ENCODE measurements at places on chromosomes 6 and 20.

- no peak for DNase-seq
These were observed 205.7 kb downstream of the ANKRD60 start for GRCh38 chr20:58022711-58023110.

DNA sequence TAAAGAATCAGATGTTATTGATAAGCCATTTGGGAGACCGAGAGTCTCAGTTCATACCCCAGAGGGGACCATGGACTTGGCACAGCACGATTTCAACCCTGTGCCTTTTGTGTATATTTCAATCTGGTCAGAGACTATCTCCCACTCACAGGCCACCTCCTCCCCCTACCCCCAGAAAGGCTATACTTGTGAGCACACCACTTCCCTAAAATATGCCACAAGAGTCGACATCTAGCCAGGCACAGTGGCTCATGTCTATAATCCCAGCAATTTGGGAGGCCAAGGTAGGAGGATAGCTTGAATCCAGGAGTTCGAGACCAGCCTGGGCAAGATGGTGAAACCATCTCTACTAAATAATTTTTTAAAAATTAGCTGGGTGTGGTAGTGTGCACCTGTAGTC is 13.6 kb upstream of the TCF15 start:
- DNase-seq, result no peak

- DNase-seq, result no peak
These were observed 2.5 kb downstream of the SASH1 start for GRCh38 chr6:148345176-148345575.

DNA sequence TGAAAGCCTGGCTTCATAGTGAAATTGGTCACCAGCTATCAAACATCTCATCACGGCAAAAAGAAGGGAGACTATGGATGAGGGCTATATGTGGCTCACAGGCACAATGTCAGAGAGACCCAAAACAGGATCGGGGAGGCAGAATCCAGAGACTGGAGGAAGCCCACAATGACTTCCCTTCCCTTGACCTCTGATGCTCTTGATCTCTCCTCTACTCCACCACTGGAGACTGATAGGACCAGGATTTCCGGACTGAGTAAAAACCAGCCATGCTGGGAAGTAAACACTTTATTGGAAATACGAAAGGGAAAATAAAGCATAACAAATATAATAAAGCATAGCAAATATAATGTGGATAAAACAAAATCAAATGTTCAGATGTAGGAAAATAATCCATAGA is 597.3 kb downstream of the UTRN start:
- no peak for DNase-seq

- DNase-seq, result no peak
These were observed 221.6 kb upstream of the HS3ST5 start for GRCh38 chr6:114564302-114564933.

DNA sequence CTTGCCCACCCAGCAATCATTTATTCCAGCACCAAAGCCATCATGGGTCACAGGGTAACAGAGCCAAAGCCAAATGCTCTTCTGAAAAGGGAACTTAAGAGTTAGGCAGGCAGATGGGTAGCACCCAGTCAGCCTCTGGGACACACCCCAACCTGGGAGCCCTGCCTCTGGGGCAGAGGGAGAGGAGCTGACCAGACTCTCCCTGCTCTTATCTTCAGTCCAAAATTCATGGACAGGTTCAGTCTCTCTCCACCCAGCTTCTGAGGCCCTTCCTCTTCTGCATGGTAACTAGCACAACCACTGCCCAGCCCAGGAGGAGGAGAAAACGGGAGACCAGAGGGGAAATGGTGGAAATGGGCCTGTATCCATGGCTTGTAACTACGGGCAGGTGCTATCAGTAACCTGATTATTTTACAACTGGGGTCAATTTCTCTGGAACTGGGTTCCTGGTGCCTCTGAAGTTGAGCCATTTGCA is 105.4 kb downstream of the NOL4L start:
- no peak for DNase-seq

DNA sequence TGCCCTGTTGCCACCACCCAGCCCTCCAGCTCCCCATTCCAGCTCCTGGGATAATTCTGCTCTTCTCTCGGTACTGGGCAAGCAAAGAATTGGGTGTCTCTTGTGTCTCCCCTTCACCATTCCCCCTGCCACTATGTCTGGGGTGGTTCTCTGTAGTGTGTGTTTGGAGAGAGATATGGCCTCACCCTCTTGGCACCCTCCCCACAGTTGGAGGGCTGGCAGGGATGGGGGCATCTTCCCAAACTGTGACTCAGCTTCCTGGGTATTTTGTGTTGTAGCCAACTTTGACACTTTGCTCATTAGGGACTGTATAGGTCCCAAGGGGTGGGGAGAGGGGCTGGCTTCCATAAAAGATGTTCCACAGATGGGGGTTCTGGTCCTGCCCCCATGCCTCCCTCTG is 1.7 kb downstream of the TNXB start:
- no peak for DNase-seq

- no peak for DNase-seq
These were observed 51.1 kb downstream of the FGD2 start for GRCh38 chr6:37056439-37057127.

DNA sequence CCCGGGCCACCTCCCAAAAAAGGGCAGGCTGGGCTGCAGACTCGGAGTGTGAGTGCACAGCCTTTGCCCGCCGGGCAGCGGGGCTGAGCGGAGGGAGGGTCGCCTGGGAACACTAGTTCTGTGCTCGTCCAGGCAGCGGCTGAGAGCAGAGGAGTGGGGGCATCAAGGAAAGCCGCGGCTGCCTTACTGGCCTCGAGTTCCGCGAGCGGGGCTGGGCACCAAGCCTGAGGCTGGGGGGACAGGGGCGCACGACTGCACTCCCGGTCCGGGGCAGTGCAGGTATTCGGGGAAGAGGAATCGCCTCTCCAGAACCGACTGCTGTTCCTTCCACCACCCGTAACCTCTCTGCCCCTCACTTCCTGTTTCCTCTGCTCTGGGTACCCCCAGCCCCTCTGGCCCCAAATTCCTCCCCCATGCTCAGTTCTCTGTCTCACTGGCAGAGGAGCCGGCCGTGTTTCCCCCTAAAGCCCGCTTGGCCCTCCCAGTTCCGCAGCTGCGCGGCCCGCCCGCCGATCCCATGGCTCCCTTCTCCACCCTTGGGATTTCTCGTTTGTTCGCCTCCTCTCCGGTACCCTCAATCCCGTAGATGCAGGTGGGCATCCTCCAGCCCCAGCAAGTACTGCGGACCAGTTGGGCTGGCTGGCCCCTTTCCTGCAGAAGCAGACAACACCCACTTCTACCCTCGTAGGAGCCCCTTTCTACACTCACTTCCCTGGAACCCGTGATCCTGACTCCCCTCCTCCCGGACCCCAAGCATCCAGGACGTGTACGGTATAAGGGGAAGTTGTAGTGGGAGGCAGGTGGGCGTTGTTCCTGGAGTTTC is 5.1 kb downstream of the RING1 start:
- DNase-seq, result peak; percentile 64

DNA sequence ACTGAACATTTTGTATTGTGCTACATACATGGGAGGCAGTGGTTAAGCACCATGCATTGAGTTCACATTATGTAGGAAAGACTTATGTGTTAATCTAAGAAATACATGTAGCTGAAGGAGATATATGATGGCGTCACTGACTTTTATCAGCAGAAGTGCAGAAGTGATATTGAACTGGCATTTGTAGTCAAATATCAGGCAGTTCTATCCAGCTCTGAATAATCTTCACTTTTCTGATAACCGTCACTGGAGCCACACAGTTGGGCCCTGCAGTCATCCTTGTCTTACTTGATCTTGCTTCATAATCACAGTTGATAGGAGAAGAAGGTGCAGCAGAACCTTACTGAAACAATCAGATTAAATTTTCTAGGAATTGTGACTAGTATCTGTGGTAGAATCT is 26.4 kb downstream of the CRISP1 start:
- DNase-seq, result no peak
